ENCODE measurements at places on chromosomes 2 and 18.

DNA sequence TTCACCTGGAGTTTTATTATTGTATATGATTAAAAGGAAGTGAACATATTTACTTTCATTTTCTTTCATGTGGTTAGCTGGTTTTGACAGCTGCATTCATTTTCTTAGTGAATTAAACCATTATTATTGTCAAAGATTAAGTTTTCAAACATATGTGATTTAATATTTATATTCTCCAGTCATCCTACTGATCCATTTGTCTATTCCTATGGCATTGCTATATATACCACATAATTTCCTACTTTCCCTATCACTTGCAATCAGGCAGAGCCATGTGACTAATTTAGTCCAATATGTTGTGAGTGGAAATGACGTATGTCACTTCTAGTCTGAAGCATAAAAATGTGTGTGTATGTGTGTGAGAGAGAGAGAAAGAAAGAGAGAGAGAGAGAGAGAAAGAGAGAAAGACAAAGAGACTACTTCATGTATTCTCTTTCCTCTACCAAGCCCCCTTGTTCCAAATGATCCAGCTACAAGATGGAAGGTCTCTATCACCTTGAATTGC, 12.0 kb upstream of the TACR1 start:
- DNase-seq, result no peak

DNA sequence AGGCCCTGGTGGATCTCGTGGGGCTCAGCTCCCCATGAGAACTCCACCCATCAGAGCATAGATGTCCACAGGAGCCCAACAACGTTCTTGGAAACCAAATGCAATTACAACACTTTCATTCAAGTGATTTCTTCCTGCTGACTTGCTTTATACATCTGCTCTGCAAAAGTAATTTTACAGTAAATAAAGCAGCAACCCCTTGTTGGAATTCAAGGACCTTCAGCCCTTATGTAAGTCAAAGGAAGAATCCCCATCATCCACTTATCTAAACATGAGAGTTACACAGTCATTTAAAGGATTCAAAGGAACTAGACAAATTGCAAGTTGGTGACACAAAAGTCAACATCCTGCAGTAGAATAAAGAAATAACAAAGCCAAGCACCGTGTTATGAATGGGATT, 17.1 kb upstream of the ANTXR1 start:
- DNase-seq, result no peak

GRCh38 chr2:126643431-126643830, 12.5 kb upstream of the GYPC start:
- no peak for DNase-seq

GRCh38 chr2:197247083-197247482, 63.5 kb downstream of the ANKRD44 start:
- no peak for DNase-seq

GRCh38 chr2:99753505-99753904, 263.7 kb upstream of the REV1 start:
- no peak for DNase-seq

- no peak for DNase-seq
Measured at GRCh38 chr2:24597181-24597870, 106.3 kb downstream of the NCOA1 start.

- DNase-seq, result no peak
Measured at GRCh38 chr2:134408791-134409190, 154.9 kb downstream of the MGAT5 start.

DNA sequence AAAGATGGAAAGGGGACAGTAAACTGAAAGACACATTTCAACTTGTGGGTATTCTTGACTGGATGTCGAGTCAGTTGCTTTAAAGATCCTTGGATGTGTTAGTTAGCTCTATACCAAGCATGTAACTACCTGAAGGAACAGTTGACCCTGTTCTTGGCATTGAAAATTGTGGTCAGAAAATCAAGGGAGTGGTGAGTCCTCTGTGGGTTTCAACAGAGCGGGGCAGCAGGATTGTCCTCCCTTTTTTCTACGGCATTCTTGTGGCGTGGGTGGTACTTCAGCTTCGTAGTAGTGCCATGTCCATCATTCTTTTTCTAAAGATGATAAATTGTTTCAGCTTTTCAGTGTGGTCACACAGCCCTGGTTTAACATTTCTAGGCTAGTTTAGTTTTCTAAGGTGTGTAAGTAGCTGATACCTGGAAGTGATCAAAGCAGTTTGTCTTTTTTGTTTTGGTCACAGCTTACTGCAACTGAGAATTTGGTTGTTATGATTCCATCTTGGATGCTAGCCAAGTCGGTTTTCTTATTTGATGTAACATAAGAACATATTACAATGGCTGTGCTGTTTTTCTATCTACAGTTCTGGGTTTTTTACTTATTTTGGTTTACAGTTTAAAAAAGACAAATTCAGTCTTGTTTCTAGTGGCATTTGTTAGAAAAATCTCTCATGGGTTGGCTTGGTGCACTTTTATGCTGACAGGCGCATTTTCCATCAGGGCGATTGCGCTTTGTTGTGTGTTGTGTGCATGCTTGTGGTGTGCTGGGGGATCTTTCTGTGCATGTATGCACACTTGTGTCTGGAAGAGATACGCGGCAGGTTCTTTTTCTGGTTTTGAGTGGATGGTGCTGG, 84.7 kb downstream of the ZNF407 start:
- DNase-seq, result no peak

DNA sequence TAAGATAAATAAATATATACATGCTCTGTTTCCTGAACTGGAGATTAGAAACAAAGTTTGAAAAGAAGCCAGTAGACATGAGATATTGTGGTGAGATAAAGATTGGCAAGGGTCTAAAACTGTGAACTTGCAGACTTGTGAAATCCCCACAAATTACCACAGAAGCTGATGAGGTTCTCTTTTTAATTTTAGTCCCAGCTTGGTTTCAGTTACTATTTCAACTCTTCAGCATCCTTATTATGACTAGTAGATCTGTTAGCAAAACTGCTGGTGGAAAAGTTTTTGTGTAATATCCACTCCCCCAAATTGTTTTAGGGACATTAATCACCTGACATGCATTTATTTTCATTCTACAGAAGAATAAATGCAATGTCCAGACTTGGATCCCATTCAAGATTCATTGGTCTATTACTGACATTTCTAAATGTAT, 20.8 kb downstream of the RASGRP3 start:
- DNase-seq, result no peak

DNA sequence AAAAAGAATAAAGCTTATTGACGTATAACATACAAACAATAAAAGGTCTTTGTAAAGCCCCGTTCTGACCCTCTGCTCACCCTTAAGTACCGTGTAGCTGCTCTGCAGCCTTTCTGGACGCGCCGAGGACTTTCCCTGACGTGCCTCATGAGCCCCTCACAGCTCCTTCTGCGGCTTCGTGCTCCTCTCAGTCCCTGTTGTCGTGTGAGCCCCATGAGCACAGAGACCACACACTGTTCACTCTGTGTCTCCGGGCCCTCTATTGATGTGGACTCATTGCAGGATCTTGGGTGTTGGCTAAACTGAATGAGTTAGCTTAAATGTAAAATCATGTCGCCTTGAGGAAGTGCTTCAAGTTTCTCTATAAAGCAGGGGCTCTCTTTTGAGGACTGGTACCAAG, 43.6 kb upstream of the INHBB start:
- no peak for DNase-seq

DNA sequence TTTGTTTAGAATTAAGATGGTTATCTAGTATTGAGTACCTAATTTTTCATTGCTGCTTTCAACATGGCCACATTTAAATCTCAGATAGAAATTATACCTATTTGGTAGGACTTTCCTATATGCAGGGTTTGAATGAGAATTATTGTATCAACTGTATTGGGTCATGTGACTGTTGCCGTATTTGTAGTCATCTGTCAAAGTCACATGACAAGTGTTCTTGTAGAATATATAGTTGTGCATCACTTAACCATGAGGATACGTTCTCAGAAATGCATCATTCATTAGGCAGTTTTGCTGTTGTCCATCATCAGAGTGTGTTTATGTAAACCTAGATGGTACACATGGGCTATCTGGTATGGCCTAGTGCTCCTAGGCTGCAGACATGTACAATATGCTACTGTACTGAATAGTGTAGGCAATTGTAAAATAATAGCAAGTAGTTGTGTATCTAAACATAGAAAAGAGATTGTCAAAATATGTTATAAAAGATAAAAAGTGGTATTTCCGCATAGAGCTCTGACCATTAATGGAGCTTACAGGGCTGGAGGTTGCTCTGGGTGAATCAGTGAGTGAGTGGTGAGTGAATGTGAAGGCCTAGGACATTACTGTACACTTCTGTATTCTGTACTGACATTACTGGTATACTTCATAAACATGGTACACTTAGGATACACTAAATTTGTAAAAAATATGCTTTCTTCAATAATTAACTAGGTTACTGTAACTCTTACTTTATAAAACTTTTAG, 123.7 kb downstream of the MAP4K4 start:
- no peak for DNase-seq

GRCh38 chr2:127423478-127423843, 5.2 kb downstream of the PROC start:
- DNase-seq, result no peak

DNA sequence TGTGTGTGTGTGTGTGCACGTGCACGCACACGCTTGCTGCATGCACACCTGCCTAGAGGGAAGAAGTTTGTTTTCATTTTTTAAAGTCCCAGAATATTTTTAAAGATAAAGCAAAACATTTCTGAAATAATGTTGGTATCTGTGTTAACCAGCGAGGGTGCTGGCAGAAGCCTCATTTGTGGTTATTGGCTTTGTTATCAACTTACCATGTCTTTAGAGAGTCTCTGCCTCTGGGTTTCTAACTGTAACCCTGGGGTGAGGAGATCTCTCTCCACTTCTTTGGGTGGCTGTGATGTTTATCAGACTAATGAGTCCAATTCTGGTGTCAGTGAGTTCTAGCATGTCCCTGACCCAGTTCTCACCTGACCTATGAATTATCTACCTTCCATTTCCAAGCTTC, 927.6 kb upstream of the FANCL start:
- no peak for DNase-seq

DNA sequence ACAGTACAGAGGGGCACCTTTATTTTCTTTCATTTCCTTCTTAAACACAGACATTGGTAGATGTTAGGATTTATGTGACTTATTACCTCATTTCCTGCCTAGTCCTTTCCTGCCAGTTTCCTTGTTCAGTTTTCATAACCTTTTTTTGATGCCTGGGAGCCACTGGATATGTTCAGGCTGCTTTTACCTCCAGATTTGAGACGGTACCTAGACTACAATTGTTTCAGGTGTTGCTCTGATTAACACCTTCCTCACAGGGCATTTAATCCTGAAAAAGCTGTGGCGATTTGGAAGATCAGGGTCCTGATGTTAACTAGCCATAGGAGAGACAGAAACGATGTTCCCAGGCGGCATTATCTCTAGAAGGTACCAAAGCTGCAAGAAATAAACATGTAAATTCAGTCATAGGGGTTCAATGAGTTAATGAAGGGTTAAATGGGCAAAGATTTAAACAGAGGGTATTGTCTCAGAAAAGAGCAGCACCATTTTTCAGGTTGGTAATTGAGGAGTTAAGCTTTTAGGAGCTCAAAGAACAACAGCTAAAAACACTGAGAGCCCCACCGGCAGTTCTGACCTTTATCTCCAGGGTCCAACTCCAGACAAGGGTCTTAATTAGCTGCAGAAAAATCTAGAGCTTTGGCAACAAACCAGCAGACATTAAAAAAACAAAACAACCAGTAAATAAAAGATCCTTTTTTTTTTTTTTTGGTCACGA, 93.3 kb downstream of the HRH4 start:
- DNase-seq, result no peak

GRCh38 chr2:236825989-236826510, 256.4 kb downstream of the ACKR3 start:
- no peak for DNase-seq

- peak; percentile 74 for DNase-seq
Measured at GRCh38 chr2:234500394-234501006, 3.6 kb upstream of the ARL4C start.

DNA sequence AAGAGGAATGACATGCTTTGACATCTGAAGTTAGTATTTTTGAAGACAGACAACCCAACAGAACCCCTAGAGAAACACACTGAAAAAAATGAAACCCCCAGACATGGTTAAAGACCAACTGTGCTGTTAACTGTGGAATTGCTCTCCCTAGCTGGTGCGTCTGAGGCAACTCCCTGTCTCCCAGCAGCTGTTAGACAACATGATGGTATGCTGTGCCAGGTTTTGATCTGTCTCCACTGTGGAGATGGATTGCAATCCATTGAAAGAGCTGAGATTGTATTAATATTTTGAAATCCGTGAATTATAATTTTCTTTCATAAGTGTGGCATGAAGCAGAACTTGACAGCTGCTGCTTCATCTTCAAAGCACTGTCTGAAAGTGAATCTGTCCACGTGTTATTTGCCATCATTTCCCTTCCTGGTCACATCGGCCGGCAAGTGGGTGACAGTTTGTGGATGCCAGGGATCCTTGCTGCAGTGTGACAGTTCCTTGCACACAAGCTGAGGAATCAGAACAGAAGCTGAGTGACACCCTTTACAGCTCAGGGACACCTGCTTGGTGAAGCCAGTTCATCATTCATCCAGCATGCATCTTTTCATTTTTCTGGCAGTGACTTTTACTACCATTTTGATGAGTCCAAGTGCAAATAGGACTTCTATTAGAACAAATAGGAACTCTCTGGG, 58.2 kb upstream of the ACSL3 start:
- no peak for DNase-seq

- no peak for DNase-seq
Measured at GRCh38 chr2:119711352-119711751, 32.4 kb downstream of the TMEM177 start.

- DNase-seq, result peak; percentile 44
Measured at GRCh38 chr2:71226096-71226964, 573 bp downstream of the PAIP2B start.

DNA sequence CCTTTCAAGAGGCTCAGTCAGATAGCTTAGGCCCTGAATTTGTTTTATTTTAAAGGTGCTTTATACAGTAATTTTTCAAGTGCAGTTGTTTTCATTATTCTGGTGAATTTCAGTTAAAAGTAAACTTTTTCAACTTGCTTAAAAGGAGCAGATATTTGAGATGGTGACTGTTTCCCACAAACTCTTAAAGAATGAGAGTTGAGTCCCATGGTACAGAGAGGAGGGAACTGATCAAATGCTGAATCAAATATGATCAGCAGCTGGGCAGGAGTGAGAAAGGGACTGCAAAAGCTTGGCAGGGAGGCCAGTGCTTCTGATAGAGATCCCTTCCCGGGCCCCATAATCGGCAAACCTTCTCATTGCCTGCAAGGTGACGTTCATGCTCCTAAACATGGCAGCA, 91.2 kb downstream of the KCNS3 start:
- no peak for DNase-seq

DNA sequence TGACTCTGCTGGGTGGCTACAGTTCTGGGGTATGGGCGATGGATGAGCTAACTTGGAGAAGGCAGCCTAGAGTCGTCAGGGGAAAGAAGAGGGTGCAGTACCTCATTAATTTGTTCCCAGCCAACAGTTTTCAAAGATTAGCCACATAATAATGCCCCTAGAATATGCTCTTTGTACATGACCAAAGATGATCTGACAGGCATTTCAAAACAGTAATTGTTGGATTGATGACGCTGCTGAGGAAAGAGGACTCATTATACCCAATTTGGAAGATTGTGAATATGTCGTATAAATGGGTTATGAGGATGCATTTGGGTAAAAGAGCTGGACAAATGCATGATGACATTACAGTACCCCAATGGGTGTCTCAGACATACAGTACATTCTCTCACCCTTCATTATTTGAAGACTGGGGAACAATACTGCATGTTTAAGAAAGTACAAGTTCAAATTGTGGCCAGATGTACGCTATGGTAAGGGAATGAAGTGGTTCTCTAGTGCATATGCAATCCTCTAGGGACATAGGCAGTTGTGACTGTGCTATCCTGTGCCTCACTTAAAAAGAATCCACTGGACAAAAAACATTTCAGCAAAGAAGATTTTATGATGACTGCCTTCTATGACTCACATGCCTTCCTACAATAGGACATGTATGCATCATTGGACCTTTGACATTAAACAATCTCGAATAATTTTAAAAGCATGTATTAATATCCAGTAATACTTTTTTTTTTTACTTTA, 233.2 kb downstream of the CNTNAP5 start:
- no peak for DNase-seq

Data from germinal center (tissue), 1 donor.